ENCODE measurements at places on chromosomes 12 and 14.

- peaks cover 23% of the 10 kb centered on the region for H3K4me1 ChIP-seq
- H3K4me3 ChIP-seq = no peak overlapping the region
- no peaks in the 10 kb centered on the region for H3K36me3 ChIP-seq
- H3K27ac ChIP-seq = no peak overlapping the region
- peaks cover 80% of the 10 kb centered on the region for H3K27me3 ChIP-seq
- no peak for DNase-seq
Observed at GRCh38 chr14:90062822-90063539, 1.2 kb downstream of the KCNK13 start.

GRCh38 chr12:93402333-93403311, 24.9 kb downstream of the NUDT4 start:
- no peak overlapping the region for H3K27ac ChIP-seq
- H3K4me1 ChIP-seq = peaks cover under 1% of the 10 kb centered on the region
- H3K4me3 ChIP-seq = no peak overlapping the region
- H3K36me3 ChIP-seq = peaks cover 53% of the 10 kb centered on the region
- no peaks in the 10 kb centered on the region for H3K27me3 ChIP-seq
- no peak for DNase-seq

- no peaks in the 10 kb centered on the region for H3K36me3 ChIP-seq
- no peak for DNase-seq
- H3K27me3 ChIP-seq = peaks cover 51% of the 10 kb centered on the region
- H3K4me1 ChIP-seq = peaks cover 18% of the 10 kb centered on the region
Observed at GRCh38 chr14:67515386-67516079, 17.6 kb upstream of the PLEKHH1 start.

DNA sequence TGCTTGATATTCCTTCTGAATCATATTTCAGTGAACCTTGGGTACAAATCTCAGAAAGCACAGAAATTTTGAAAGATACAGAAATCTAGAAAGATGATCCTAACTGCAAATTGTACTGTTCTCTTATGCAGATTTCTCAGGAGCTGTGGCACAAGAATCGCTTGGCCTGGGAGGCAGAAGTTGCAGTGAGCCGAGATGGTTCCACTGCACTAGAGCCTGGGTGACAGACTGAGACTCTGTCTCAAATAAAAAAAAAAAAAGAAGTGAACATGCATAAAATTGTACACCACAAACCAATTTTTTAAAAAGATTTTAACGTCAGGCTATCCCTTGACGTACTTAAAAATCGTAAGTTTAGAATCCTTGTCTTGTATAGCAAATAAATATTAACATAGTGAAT, 31.3 kb downstream of the SCAF11 start:
- H3K27ac ChIP-seq = no peak overlapping the region
- H3K4me3 ChIP-seq = no peak overlapping the region
- no peak for DNase-seq
- no peaks in the 10 kb centered on the region for H3K4me1 ChIP-seq

DNA sequence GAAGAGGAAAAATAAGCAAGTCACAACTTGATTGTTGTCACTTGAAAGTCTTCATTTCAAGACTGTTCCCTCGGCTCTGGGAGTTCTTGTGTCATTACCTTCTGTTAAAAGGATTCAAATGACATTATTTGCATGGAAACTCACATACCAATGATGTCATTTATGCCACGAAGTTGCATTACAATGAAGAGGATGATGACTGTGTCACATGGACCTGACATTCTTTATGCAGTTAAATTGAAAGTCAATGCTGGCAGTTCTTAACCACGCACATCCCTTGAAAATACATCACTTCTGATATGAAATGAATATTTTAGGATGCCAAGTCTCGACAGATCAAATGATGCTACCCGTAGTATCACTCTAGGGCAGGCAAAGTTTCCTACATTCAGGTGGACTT, 1069.5 kb downstream of the VRK1 start:
- H3K4me3 ChIP-seq = no peak overlapping the region
- no peaks in the 10 kb centered on the region for H3K36me3 ChIP-seq
- no peaks in the 10 kb centered on the region for H3K4me1 ChIP-seq
- no peaks in the 10 kb centered on the region for H3K27me3 ChIP-seq

DNA sequence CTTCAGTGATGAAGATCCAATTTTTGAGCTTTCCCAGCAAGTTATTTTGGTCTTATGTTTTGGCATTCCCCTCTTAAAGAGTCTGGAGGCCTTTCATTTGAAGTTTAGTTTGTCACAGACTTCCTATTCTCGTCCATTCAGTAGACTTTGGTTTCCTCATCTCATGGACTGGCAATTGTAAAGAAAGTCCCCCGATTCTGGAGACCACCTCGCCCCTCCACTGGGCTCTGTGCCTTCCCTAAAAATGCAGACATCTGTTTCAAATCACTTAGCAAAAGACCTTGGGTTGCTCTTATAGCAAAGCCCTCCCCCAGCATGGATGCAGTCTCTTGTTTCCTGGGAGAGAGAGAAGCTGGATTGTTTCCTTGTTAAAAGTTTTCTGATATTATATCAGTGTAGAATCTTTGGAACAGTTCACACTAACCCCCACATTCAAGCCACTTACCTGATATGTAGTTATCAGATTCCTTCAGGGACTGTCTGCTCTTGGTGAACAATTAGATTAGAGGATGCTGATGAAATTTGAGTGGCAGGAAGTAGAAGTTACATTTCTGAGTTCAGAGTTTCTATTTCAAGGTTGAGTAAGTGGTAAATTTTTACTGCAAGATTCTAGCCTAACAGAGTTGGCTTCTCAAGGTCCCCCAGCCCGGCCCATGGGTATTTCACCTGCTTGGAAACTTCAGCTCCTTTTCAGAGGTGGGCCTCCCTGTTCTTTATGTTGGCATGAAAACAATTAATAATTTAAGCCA, 56.3 kb downstream of the PLXNC1 start:
- H3K27ac ChIP-seq = no peak overlapping the region
- no peak overlapping the region for H3K4me3 ChIP-seq
- H3K27me3 ChIP-seq = no peaks in the 10 kb centered on the region
- peaks cover 1% of the 10 kb centered on the region for H3K4me1 ChIP-seq
- DNase-seq = no peak

GRCh38 chr14:93751946-93752655, 36.2 kb downstream of the PRIMA1 start:
- no peak overlapping the region for H3K27ac ChIP-seq
- H3K27me3 ChIP-seq = no peaks in the 10 kb centered on the region
- H3K36me3 ChIP-seq = no peaks in the 10 kb centered on the region
- no peaks in the 10 kb centered on the region for H3K4me1 ChIP-seq
- no peak for DNase-seq

- no peaks in the 10 kb centered on the region for H3K36me3 ChIP-seq
- no peak overlapping the region for H3K4me3 ChIP-seq
- H3K27ac ChIP-seq = no peak overlapping the region
- peaks cover 2% of the 10 kb centered on the region for H3K4me1 ChIP-seq
- peak; percentile 97 for DNase-seq
Observed at GRCh38 chr14:55715889-55716288, 135.9 kb downstream of the KTN1 start.

- peaks cover 11% of the 10 kb centered on the region for H3K4me1 ChIP-seq
- no peak overlapping the region for H3K4me3 ChIP-seq
- no peak for DNase-seq
- no peaks in the 10 kb centered on the region for H3K36me3 ChIP-seq
- no peak overlapping the region for H3K27ac ChIP-seq
Observed at GRCh38 chr12:49543221-49543913, 4.5 kb downstream of the KCNH3 start.

DNA sequence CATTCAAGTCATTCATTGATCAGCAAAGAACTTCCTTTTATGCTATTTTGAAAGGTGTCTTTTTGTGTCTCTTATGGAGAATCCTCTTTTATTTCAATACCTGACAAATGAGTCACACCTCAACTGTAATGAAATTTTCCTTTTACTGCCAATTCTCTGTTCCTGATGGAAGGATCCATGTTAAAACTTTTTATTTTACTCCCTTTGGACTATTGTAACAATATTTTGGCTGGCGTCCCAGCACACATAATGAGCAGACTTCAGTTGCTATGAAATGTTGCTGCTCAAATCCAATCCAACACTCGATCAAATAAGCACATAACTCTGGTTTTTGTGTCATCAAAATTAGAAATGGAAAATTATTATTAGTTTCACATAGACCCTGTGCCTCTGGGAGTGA, 21.9 kb upstream of the SLC15A5 start:
- no peak for DNase-seq
- H3K4me3 ChIP-seq = peak overlapping the region; percentile 6
- H3K36me3 ChIP-seq = no peaks in the 10 kb centered on the region

- H3K4me3 ChIP-seq = peak overlapping the region; percentile 100
- H3K27me3 ChIP-seq = no peaks in the 10 kb centered on the region
- H3K27ac ChIP-seq = peak overlapping the region; percentile 95
- DNase-seq = no peak
- peaks cover 4% of the 10 kb centered on the region for H3K4me1 ChIP-seq
- H3K36me3 ChIP-seq = peaks cover 2% of the 10 kb centered on the region
Observed at GRCh38 chr12:101407049-101407435, 530 bp downstream of the ARL1 start.

DNA sequence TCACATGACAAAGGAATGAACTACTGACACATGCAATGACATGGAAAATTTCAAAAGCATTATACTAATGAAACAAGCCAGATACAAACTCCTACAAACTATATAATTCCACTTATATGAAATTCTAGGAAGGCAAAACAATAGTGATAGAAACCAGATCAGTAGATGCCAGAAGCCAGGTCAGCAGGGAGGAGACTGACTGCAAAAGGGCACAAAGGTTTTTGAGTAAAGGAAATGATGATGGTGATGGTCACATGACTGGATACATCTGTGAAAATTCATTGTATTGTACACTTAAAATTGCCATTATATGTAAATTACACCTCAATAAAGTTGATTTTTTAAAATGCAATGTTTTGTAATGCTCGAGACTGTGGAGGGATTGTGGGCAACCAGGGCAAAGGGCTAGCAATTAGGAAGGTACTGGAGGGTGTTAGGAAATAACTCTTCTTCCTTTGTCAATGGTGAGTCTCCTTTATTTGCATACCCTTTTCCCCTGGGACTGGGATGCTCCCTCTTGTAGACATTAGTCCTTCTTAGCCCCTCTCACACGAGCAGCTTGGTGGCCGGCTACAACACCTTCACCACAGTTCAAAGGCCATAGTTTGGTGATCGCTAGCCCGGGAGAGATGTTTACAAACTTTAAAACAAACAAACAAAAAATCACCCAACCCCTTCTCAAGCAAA, 6.7 kb upstream of the PRPF40B start:
- no peak overlapping the region for H3K27ac ChIP-seq
- peaks cover 1% of the 10 kb centered on the region for H3K4me1 ChIP-seq
- no peak overlapping the region for H3K4me3 ChIP-seq

DNA sequence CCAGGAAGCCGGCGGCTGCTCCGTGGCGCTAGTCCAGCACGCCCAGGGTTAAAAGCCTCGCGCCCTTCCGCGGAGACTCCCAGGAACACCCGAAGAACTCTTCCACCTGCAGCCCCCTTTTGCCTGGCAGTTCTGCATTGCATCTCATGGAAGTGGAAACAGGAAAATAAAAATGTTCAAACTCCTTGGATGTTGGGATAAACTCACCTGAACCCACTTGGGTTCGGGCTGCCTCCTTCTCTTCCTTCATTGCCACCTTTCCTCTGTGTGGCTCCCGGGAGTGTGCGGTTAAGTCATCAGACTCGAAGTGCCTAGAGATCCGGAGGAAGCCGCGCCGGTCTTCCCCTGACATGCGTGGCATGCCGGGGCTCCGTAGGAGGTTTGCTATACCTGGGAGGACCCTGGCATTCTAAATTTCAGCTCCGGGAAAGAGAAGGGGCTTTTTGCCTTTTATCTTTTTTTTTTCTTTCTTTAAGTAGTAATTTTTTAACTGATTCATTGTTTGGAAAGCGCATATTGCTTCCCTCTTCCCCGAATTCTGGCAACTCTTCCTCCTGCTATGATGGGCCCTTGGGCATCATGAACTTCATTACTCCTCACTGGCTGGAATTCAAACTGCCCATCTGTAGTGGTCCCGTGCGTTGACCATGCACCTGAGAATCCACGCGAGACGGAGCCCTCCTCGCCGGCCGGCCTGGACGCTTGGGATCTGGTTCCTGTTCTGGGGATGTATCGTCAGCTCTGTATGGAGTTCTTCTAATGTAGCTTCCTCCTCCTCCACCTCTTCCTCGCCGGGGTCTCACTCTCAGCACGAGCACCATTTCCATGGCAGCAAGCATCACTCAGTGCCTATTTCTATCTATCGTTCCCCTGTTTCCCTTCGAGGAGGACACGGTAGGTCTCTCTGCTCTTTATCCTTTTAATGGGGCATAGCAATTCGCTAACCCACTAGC, 931.4 kb downstream of the DIO2 start:
- H3K27me3 ChIP-seq = peaks cover 73% of the 10 kb centered on the region
- no peaks in the 10 kb centered on the region for H3K36me3 ChIP-seq
- DNase-seq = peak; percentile 25
- peaks cover 13% of the 10 kb centered on the region for H3K4me1 ChIP-seq

GRCh38 chr12:44875417-44875953, 630 bp downstream of the NELL2 start:
- DNase-seq = no peak
- peaks cover 19% of the 10 kb centered on the region for H3K4me1 ChIP-seq
- peaks cover 48% of the 10 kb centered on the region for H3K27me3 ChIP-seq
- H3K27ac ChIP-seq = no peak overlapping the region

DNA sequence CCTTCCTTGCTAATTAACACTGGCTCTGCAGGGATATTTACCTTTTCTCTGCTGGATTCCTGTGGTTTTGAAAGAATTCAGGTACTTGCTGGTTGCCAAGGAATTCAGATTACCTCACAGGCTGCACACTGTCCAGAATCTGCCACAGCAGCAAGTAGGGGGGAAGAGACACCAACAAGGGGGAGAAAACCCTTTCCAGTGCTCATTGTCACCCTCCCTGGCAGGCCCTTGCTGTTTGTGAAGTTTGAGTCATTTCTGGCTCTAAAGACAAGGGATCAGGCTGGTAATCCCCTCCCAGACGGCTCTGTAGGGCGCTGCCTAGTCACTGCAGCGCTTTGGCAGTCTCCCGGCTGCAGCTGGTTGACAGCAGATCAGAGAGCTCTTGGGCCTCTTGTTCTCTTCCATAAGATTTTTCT, 50.8 kb downstream of the TTLL5 start:
- DNase-seq = peak; percentile 71
- H3K27me3 ChIP-seq = no peaks in the 10 kb centered on the region
- peak overlapping the region; percentile 100 for H3K27ac ChIP-seq

- no peak for DNase-seq
- no peaks in the 10 kb centered on the region for H3K27me3 ChIP-seq
- no peaks in the 10 kb centered on the region for H3K4me1 ChIP-seq
- no peak overlapping the region for H3K4me3 ChIP-seq
- H3K36me3 ChIP-seq = no peaks in the 10 kb centered on the region
- H3K27ac ChIP-seq = no peak overlapping the region
Observed at GRCh38 chr12:51682981-51683380, 91.9 kb downstream of the SCN8A start.

- H3K4me1 ChIP-seq = no peaks in the 10 kb centered on the region
- DNase-seq = no peak
- no peak overlapping the region for H3K27ac ChIP-seq
- peak overlapping the region; percentile 64 for H3K4me3 ChIP-seq
Observed at GRCh38 chr14:97634751-97635150, 837.6 kb downstream of the VRK1 start.

GRCh38 chr12:24173067-24173466, 223.6 kb upstream of the SOX5 start:
- DNase-seq = peak; percentile 6
- H3K27ac ChIP-seq = no peak overlapping the region
- H3K27me3 ChIP-seq = no peaks in the 10 kb centered on the region
- no peak overlapping the region for H3K4me3 ChIP-seq
- H3K4me1 ChIP-seq = no peaks in the 10 kb centered on the region

Measured in mesenchymal stem cell (in vitro differentiated cells and primary cell).